Bronchial smooth muscle cell (primary cell): ENCODE measurements at places on chromosomes 5 and 9. TPM values are rescaled to one million over a fixed set of nuclear protein-coding genes. Genes with fewer than 3 reads are reported as not detected.

WWC1 gene
- total RNA-seq, result 0.17 and 0.32 TPM in 2 replicates

DIPK1B gene
- total RNA-seq, result 0.69 and 1.1 TPM in 2 replicates

GDNF gene
- total RNA-seq, result 0.09 and 0.32 TPM in 2 replicates

SUSD3 gene
- total RNA-seq, result 0.32 and 0.94 TPM in 2 replicates

ATP6V0E1 gene
- 310 and 458 TPM in 2 replicates for total RNA-seq
